ENCODE measurements at places on chromosomes 4 and X.

- no peak for DNase-seq
Observed at GRCh38 chr4:102586644-102587021, 85.5 kb downstream of the NFKB1 start.

DNA sequence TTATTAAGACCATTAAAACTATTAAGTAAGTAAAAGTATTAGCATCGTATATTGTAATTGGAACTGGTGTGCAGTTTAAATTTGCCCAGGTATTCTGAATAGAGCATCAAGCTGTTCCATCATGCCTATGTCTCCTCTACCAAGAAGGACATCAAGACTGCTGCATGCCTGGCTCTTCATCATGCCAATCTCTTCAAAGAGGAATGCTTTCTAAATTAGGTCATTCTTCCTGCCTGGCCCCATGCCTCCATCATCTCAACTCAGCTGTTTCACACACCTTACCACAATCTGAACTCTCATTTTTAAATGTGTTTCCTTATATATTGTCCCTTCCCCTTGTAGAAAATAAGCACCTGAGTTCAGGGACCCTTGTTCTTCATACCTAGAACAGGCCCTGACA is 270.5 kb upstream of the PPARGC1A start:
- DNase-seq = no peak

GRCh38 chrX:37685381-37686359 is at the start of gene XK:
Gene XK, plus strand, starts transcription at chrX:37685791. Its CDS starts 171 bp downstream, at chrX:37685962.
- DNase-seq = peak; percentile 68

GRCh38 chr4:113303315-113303714 is 253.9 kb downstream of the ANK2 start:
- no peak for DNase-seq

DNA sequence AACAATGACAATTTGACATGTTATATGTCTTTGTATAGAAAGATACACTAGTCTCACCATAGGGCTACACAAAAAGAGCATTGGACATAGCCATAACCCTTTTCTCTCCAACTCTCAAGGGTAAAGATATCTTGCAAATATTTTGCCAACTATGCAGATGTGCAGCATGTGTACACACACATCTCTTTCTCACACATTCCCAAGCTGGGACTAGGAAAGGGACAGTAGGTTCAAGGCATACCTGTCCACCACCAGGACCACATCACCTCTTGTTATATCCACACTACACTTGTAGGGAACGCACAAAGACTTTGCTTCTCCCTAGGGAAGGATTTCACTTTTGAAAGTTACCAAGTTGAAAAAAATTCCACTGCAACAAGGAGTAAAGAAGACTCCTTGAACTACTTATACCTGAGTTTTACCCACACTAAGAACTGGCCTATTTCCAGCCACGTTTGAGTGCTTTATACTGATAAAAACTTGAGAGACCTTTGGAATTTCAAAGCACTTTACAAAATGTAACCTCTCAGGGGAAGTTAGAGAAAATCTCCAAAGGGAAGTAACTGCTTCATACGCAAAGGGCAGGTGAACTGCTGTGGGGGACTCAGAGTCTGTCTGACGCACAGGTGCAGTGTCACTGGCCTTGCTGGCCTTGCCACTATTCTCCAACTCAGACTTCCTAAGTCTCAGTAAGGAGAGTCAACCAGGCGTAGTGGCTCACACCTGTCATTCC is 36.9 kb downstream of the NR3C2 start:
- no peak for DNase-seq

DNA sequence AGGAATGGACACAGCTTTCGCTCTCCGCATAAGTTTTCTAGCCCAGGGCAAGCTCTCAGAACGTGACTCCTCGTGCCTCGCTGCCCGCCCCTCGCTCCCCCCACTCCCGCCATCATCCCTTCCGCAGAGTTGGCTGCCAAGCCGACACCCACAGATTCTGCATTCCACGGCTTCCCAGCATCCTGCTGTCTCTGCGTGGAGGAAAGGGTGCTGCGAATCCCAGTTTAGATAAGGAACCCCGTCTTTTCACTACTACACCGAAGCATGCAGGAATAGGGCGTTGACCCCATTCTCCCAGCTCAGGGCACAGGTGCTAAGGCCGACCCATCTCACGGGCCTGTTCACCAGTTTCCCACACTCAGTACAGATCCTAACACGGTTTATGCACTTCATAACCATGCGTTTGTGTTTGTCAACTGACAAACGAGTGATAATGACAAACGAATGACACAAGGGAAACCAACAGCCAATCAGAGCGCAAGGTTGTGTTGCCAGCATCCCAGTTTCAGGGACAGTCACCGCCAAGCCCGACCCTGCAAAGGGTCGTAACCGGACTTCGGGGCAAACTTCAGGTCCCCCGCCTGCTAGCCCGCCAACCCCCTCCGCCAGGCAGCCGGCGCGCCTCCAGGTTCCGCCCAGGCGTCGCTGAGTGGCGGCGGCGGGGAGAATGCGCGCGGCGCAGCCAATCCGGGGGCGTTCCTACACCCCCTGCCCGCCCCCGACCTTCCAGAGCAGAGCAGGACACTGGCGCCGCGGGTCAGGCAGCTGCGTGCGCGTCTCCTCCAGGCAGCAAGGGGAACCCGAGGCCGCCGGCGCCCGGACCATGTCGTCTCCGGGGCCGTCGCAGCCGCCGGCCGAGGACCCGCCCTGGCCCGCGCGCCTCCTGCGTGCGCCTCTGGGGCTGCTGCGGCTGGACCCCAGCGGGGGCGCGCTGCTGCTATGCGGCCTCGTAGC is at the start of gene CYP2U1:
TSS of gene CYP2U1 (plus strand) at position 729 of the 954 bp plus-strand sequence. CDS start at position 824, 95 bp downstream.
- peak; percentile 85 for DNase-seq

DNA sequence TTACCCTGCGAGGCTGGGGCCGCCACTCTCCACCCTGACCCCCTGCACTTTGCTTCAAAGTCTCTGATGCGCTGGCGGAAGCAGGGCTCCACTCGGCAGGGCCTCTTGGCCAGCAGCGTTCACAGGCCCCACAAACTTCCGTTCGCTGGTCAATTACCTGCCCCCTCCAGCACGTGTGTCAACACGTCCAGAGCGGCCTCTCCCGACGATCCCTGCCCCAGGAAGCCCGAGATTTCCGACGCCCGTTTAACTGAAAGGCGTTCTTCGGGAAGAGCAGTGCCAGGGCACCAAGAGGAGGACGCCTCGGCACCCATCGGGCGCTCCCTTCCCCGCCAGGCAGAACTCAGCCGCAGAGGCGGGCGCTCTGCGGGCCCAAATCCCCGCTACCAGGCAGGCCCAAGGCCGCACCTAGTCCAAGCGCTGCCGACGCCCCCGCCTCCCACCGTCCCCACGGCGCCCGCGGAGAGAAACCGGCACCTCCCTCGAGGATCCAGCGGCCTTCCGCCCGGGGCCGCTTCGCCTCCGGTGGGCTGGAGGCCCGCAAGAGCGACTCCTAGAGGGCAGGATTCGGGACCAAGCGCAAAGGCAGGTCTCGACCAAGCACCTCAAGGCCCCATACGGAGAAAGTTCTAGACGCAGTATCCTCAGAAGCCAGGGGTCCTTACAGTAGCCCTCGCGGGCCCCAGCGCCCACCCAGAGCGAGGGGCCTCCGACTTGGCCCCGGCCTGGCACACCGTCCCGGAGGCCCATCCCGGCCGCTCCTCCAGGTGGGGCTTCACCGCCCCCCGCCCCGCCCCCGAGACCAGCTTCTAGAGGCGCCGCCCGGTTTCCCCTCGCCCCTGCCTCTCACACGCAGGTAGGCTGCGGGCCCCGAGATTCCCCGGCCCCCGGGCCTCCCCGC is 586 bp downstream of the BCAP31 start:
- peak; percentile 61 for DNase-seq

DNA sequence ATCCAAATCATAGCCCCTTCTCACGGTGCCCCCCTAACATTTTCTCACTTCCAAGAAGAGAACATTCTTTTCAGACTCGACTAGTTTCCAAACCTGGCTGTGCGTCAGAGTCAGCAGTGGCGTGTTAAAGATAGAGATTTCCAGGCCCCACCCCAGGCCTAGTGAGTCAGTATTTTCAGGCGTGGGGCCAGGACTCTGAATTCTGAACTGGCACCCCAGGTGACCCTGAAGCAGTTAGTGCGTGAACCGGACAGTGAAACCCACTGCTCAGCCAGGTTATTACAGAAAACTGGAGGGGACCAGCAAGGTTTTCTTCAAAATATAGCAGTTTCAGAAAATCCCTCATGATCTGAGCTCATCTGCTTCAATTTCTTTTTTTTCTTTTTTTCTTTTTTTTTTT is 35.0 kb upstream of the BCOR start:
- no peak for DNase-seq

DNA sequence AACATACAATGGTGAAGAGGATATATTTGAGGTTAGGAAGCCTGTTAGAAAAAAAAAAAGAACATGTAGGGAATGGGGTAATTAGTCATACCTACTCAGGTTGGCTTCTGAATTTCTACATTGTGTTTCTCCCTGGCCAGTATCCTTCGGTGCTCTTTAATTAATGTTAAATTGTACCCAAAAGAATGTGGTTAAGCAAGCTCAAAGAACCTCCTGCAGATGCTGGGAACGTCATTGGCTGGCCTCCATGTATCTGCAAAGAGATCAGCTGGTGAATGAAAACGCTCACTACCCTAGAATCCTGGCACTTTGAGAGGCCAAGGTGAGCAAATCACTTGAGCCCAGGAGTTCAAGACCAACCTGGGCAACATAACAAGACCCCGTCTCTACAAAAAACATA is 942.3 kb upstream of the PRKX start:
- DNase-seq = no peak

- no peak for DNase-seq
Observed at GRCh38 chr4:89682808-89683207, 154.2 kb downstream of the SNCA start.

GRCh38 chr4:17400686-17401085 is 111.2 kb downstream of the QDPR start:
- no peak for DNase-seq

DNA sequence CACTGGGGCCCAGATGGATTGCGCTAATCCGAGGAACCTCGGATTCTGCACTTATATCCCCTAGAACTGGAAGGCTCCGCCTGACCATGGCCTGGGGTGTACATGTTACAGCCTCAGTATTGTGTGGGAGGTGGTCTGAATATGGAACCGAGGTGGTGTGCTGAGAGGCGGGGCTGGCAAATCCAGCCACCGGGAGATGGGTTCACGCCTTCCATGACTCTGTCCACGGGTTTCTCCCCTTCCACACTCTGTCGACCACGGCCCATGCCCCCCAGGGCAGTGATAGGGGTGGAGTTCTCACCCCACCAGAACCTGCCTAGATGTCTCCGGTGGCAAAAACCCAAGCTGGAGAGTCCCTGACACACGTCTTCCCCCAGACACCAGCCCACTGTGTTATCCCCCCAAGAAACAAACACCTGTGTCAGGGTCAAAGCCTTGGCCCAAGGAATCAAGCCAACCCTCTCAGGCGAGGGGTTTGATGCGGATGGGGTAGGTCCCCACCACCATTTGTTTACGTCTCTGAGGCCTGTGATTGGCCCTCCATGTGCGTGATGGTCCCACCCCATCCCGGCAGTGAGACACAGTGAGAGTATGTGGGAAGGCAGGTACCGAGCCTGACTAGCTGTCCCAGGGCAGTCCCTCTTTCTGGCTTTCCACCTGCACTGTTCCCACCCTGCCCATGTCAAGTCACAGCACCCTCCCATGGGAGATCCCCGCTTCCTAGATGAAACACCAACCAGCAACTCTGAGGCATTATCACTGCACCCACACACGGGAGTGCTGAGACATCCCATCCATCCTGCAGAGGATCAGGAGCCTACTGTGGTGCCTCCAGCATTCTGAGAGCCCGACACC is 6.6 kb upstream of the LOC101059915 start:
- DNase-seq = no peak

GRCh38 chr4:110020646-110021443 is 108.2 kb downstream of the EGF start:
- DNase-seq = no peak

GRCh38 chr4:3599951-3600350 is 67.7 kb upstream of the LRPAP1 start:
- DNase-seq = no peak

DNA sequence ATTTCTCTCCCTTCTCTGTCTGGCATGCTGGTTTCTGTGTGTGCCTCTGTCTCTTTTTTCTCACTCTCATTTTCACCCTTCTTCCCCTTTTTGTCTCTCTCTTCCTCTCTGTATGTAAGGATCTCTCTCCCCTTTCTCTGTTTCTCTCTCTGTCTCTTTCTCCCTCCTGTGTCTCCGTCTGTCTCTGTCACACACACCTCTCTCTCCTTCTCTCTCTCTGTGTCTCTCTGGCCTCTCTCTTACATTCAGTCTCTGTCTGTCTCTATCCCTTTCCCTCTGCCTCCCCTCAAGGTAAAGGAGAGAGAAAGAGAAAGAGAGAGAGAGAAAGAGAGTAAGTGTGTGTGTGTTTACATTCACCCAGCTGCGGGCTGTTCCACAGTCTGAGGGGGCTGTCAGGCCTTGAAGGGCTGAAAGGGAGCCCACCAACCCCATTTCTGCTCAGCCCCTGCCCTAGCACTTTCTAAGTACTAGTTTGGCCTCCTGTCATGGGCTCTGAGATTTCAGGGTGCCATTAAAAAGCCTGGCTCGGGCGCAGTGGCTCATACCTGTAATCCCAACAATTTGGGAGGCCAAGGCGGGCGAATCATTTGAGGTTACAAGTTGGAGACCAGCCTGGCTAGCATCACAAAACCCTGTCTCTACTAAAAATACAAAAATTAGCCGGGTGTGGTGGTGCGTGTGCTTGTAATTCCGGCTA is 9.6 kb upstream of the TSPYL2 start:
- no peak for DNase-seq

GRCh38 chr4:9832640-9833039 is 51.2 kb downstream of the DRD5 start:
- DNase-seq = no peak

- no peak for DNase-seq
Observed at GRCh38 chr4:177271915-177272766, 37.5 kb upstream of the NEIL3 start.

DNA sequence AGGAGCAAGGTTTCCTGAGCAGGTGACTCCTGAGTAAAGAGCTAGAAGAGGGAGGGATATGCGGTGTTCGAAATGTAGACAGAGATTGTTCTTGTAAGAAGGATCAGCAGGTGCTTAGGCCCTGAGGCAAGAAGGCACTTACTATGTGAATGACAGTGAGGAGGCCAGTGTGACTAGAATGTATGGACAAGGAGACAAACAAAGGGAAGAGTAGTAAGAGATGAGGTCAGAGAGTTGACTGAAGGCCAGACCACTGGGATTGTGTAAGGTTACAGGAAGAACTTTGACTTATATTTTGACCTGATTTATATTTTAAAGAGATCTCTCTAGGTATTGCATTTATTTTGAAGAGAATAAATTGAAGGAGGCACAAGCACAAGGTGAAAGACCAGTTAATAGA is 118.4 kb upstream of the ENPEP start:
- DNase-seq = no peak

All from RKO (cell line).